ENCODE measurements at places on chromosomes 16 and 17. TPM values are rescaled to one million over a fixed set of nuclear protein-coding genes. Genes with fewer than 3 reads are reported as not detected.

The TEX19 gene
- not detected for total RNA-seq

The CLEC3A gene
- total RNA-seq, result not detected

The CDH3 gene
- total RNA-seq, result not detected

The KCNAB3 gene
- total RNA-seq, result 0.13 TPM

The FBXW10 gene
- under 0.01 TPM for total RNA-seq

The UMOD gene
- total RNA-seq, result not detected

The MAF gene
- 25.9 TPM for total RNA-seq

The NLGN2 gene
- 2.5 TPM for total RNA-seq

The RAB34 gene
- 185 TPM for total RNA-seq

The BPTF gene
- total RNA-seq, result 39.7 TPM

The ABI3 gene
- total RNA-seq, result 0.25 TPM

The KRTAP4-6 gene
- not detected for total RNA-seq

The HOXB9 gene
- total RNA-seq, result not detected

The C17orf100 gene
- total RNA-seq, result 0.40 TPM

The TMEM238L gene
- not detected for total RNA-seq

The SOST gene
- 3.4 TPM for total RNA-seq

The GPR142 gene
- not detected for total RNA-seq
